ENCODE measurements at places on chromosomes 3 and 15. TPM values are rescaled to one million over a fixed set of nuclear protein-coding genes. Genes with fewer than 3 reads are reported as not detected.

DNA sequence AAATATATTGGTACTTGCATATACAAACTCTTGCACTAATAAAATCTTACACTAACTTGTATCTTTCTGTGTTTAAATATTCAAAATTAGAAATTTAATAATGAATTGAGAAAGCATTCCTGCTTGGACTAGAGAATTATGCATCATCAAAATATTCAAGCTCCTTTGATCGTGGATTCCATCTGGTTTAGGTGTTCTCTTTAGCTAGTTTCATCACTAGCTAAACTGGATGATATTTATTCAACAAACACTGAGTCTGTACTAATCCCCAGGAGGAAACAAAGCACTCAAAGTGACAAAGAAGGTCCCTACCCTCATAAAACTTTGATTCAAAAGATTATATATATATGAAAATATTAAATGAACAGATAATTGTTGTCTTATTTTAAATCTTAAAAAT, 1360.9 kb upstream of the ALCAM start:
- no peak for DNase-seq

The USP8 gene
- 54.1 TPM for total RNA-seq

GRCh38 chr3:143236226-143236964, 116.8 kb downstream of the CHST2 start:
- no peak for DNase-seq

The XIRP1 gene
- total RNA-seq: 0.06 TPM

GRCh38 chr3:84637272-84637671, 321.5 kb upstream of the CADM2 start:
- no peak for DNase-seq

The GOLGA8T gene
- 0.77 TPM for total RNA-seq

The VIPR1 gene
- 0.14 TPM for total RNA-seq

The GREM1 gene
- total RNA-seq: not detected

The EBLN2 gene
- 6.2 TPM for total RNA-seq

- peak; percentile 95 for DNase-seq
Observed at GRCh38 chr15:58484791-58485600, 53.2 kb downstream of the LIPC start.

The RBMS3 gene
- 3.0 TPM for total RNA-seq

DNA sequence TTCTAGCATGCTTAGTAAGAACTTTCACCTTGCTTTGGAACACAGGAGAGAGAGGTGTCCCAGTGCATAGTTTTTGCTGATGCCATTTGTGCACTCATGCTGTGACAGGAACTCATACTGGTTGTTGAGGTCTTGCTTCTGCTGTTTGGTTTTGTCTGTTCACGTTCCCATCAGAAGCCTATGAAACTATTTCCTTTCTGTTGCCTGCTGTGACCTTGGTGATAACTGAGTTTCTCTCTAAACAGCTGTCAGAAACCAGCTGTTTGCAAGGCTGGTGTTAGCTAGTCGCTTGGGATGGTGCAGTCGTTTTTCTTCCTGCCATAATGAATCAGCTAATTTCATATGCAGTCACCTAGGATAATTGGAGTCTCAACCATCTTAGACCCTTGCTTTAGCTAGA, 724.1 kb downstream of the GRM7 start:
- no peak for DNase-seq

GRCh38 chr15:49042165-49042564, 4.1 kb downstream of the SECISBP2L start:
- DNase-seq: no peak

- DNase-seq: no peak
Observed at GRCh38 chr3:150165396-150166094, 194.8 kb upstream of the PFN2 start.

DNA sequence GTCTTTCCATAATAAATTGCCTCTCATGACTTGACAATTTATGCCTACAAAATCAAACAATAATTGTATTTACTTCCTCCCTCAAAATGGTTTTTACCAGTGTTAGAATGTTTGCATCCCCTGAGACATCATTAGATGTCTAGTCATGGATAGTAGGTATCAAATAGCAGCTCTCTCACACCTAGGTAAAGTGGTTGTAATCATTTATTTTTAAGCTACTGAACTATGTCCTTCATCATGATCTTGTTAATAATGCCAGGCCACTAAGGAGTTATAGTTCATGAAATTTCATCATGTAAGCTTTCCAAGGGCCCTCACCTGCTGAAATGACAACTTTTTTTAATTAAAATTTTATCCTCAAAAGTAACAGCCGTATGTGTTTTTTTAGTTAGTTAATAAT, 134.1 kb downstream of the ARPP21 start:
- no peak for DNase-seq

GRCh38 chr3:166582236-166582635, 745.0 kb upstream of the BCHE start:
- DNase-seq: no peak

Measured in activated CD8-positive, alpha-beta memory T cell treated with anti-CD3 and anti-CD28 coated beads, Interleukin-2, amount 10 ng/mL, durations not matched to agents 7 days and 5 days (primary cell).